Activated CD4-positive, alpha-beta T cell treated with anti-CD3 and anti-CD28 coated beads, Interleukin-2, amount 10 ng/mL, durations not matched to agents 24 days and 14 days (primary cell): ENCODE measurements at places on chromosomes 7 and 10. TPM values are rescaled to one million over a fixed set of nuclear protein-coding genes. Genes with fewer than 3 reads are reported as not detected.

The SYPL1 gene
- total RNA-seq: 26.6 and 27.2 TPM in 2 replicates

DNA sequence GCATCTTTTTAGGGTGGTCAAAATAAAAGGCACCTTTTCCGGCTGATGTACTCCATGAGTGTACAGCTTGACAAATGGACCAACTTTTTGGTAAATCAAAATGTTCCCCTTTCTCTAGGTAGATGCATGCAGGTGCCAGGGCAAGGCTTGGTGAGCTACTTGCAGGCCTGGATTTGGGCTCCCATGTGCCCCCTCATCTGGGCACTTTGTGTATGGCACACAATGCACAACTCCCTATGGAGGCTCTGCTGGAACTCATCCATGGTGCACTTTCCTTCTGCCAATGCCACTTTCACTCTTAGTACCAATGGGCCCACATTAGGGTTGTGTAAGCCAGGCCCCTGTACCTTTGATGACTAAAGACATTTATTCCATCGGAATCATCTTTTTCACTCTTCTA, 300.8 kb downstream of the SDHAF3 start:
- no peak for DNase-seq

DNA sequence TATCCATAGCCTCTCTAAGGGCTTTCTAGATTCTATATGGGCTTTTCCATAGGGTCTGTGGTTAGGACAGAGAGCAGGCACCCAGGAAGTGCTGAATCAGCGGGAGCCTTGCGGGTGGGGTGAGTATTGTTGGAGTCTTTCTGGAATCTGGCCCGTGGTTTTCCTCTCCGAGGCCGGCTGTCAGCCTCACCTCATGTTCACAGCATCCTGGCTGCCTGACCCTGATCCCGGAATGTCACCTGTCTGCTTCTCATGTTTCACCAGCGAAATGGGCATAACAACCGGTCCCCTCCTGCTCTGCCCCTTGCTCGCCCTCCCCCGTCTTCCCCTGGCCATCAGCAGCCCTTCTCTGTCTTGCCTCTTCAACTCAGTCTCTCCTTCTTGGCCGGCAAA, 36.5 kb downstream of the DDIT4 start:
- no peak for DNase-seq

- no peak for DNase-seq
These were observed 71.2 kb upstream of the TRIM24 start for GRCh38 chr7:138388673-138389491.
